ENCODE measurements at places on chromosomes 3 and 15. TPM values are rescaled to one million over a fixed set of nuclear protein-coding genes. Genes with fewer than 3 reads are reported as not detected.

TTLL13 gene
- 0.13 TPM for total RNA-seq

GP9 gene
- total RNA-seq = not detected

RGMA gene
- total RNA-seq = 20.8 TPM

DUOXA2 gene
- not detected for total RNA-seq

GRCh38 chr15:78343276-78344060 lies 3.3 kb downstream of the CRABP1 start:
- DNase-seq = no peak

DNA sequence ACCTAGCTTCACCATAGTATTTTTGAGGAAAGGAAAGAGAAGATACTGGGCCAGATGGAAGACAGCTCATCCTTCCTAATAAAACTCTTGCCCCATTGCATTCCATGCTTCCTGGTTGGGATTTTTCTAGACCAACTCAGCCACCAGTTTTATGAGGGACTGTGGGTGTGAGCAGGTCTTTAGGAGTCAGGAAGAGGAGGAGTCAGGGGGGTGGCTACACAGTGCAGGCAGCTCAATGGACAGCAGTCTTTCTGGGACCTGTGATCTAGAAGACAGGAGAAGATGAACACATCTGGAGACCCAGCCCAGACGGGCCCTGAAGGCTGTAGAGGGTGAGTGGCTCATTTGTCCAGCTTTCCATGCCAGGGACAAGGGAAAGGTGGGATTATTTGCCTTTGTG lies at the start of gene NOX5:
NOX5 (plus strand) TSS at position 242 of the 400 bp plus-strand sequence; CDS start at position 283, 41 bp downstream.
- no peak for DNase-seq

DNA sequence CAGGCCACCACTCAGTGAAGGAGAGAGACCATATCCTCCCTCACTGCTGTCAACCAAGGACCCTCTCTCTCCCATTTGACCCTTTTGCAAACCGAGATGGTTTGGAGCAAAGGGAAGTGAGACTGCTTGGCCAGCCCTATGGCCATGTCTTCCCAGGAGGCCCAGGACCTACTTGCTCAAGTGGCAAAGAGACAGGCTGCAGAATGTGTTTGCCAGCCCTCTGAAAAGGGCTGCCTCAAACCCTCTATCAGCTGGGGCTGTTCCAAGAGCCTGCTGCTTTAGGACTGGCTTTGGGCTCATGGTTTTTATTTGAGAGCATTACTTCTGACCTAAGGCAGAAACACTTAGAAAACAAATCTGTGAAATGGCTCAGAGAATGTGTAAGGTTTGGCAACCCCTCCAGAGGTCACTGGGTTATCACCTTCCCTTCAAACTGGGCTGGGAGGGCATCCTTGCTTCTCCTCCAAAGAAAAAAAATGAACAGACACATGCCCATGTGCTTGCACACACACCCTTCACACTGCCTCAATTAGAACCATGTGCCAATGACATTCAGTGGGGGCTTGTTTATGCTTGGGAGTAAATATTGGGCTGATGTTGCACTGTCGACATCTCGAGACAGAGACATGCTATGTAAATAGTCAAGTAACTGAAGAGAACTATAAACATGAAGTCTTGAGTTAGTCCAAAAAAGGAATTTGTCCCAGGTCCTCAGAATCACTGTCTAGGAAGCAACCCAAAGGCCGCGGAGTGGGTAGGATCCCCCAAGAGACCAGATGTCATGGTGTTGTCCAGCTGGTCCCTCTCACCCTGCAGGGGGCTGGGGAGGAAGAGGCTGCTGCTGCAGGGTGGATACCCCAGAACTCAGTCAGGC lies 49.8 kb upstream of the CTDSPL start:
- peak; percentile 35 for DNase-seq

All from heart left ventricle (tissue), 16 donors.